Activated naive CD8-positive, alpha-beta T cell treated with anti-CD3 and anti-CD28 coated beads, Interleukin-2, amount 10 ng/mL, durations not matched to agents 7 days and 5 days (primary cell): ENCODE measurements at places on chromosomes 7 and 10. TPM values are rescaled to one million over a fixed set of nuclear protein-coding genes. Genes with fewer than 3 reads are reported as not detected.

DNA sequence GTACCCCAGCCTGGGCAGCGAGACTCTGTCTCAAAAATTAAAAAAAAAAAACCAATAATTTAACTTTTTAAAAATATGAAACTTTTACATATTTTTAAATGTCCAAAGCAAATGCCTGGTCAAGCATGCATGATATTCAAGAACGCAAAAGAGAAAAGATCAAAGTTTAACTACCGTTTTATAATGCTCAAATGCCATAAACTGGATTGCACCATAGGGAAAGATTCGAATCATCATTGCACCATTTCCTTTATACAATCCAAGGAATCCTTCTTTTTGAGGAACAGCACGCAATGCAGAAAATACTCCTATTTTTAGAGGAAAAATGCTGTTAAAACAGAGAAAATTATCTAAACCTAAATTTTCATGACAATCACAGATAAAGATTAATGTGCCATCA, 20.9 kb downstream of the SLC25A16 start:
- DNase-seq: no peak

DNA sequence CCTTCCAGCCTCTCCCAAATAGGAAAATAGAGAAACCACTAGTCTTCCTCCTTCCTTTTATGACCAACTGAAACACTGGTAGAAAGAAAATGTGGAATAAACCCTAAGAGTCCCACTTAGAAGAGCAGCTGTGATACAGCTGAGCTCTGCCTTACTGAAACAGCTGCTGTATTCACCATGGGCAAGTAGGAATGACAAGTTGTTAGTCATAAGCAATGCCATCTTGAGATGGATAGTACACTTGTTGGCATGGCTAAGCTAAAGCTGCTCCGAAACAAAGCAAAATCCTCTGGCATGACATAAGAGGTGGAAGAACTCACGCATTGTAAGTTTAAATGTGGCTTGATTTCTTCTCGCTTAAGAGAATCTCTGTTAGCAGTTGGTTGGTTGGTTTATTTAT, 48.3 kb upstream of the TMEM236 start:
- DNase-seq: no peak

DNA sequence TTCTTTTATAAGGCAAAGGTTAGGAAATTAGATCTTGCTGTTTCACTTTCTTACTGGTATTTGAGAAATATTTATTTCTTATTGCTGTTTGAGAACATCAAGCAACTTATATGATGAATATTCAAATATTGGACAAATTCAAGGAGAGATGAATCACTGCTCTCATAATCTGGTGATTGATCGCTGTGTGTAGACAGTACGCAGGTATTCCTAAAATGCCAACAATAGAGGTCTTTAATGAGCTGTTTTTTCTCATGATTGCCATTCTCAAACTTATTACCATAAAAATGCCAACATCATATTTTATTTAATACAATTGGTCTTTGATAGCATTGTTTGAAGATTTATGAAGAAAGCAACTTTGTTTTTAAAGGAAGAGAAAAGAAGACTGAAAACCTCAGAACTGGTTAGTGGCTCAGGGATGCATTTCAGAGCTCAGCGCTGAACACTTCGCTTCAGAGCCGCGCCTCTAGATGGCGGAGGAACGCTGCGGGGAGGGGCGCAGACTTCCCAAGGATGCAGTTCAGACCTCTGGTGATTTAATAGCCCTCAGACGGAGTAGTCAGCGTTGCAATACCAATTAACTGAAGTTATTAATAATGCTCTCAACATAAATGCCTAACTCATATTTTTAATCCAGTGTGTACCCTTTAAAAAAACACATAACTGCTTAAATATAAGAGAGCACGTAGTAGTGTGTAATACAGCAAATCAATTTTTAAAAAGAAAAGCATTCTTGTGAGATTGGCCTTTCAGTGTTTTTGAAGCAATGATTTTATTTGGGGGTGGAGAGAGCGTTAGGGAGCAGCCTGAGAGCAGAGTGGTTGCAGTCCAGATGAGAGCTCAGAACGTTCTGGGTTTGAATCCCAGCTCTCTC, 38.5 kb upstream of the STEAP4 start:
- DNase-seq: no peak

DNA sequence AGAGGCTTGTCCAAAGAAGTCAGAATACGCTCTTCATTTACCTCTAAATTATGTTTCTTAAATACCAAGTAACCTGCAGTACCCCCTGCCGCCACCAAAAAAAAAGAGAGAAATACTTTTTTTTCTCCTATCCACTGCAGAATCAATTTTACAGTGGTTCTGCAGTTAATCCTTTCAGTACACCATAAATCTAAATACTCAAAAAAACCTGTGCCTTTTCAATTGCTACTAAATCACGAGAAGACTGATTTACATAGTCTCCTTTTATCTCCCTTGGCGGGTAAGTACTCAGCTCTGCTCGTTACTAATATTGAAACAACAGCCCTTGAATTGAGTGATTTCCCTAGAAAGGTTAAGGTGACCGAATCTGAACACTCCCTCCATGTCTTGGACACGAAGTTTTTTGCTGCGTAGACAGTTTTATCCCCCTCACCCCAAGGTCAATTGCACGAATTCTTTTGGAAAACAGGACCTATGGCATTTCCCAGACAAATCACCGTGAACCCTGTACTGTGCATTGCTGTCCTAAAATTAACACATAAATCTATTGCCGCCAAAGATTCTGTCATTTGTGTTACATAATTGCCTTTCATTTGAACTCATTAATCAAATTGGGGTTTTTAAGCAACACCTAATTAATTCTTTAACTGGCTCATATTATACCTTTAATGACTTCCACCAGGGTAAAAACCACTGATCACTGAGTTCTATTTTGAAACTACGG, 512 bp upstream of the VIM start:
- no peak for DNase-seq

GRCh38 chr10:50600831-50601477, 22.8 kb downstream of the SGMS1 start:
- no peak for DNase-seq

Gene MDH2
- total RNA-seq: 132 TPM

GRCh38 chr10:9004736-9005135, 950.2 kb downstream of the GATA3 start:
- DNase-seq: no peak

Gene CCL26
- not detected for total RNA-seq

- DNase-seq: no peak
Observed at GRCh38 chr10:6591668-6592067, 11.6 kb upstream of the PRKCQ start.
